ENCODE measurements at places on chromosomes 7 and 10.

DNA sequence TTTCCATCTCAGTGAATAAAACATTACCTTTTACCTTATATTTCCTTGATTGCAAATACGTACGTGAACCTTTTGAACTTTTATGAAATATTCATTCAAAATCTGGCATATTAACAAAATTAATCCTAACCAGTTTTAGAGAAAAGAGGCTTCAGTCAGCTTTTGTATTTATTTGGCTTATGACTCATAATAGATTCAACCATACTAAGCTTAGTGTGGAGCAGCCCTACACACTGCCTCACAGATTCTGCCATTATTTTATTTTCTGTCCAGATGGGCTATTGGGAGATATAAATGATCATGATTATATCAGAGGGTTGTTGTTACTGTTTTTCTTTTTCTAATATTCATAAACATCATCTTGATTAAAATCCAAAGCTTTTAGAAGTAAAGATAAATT lies 325.5 kb downstream of the GPR37 start:
- DNase-seq, result no peak

- no peak for DNase-seq
Measured at GRCh38 chr10:30763918-30764317, 134.4 kb upstream of the LYZL2 start.

- DNase-seq, result no peak
Measured at GRCh38 chr7:128137181-128137580, 103.9 kb upstream of the LEP start.

DNA sequence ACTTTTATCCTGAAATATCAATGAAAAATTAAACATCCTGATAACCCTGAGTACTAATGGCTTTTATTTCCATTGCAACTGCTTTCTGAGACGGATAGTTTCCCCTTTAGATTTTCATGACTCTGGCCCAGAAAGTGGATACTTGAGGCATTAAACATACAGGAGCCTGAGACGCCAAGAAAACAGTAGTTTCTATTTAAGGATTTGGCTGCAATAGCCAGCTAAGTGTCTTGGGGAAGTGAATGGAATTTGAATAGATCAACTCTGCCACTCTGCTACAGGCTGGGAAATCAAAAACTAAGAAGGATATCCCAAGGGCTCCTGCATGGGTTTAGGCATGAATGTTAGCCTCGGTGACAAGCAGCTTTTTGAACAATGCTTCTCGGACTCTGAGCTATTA lies 24.7 kb upstream of the GPAM start:
- DNase-seq, result no peak

- no peak for DNase-seq
Measured at GRCh38 chr7:31633467-31633866, 53.5 kb upstream of the PPP1R17 start.

DNA sequence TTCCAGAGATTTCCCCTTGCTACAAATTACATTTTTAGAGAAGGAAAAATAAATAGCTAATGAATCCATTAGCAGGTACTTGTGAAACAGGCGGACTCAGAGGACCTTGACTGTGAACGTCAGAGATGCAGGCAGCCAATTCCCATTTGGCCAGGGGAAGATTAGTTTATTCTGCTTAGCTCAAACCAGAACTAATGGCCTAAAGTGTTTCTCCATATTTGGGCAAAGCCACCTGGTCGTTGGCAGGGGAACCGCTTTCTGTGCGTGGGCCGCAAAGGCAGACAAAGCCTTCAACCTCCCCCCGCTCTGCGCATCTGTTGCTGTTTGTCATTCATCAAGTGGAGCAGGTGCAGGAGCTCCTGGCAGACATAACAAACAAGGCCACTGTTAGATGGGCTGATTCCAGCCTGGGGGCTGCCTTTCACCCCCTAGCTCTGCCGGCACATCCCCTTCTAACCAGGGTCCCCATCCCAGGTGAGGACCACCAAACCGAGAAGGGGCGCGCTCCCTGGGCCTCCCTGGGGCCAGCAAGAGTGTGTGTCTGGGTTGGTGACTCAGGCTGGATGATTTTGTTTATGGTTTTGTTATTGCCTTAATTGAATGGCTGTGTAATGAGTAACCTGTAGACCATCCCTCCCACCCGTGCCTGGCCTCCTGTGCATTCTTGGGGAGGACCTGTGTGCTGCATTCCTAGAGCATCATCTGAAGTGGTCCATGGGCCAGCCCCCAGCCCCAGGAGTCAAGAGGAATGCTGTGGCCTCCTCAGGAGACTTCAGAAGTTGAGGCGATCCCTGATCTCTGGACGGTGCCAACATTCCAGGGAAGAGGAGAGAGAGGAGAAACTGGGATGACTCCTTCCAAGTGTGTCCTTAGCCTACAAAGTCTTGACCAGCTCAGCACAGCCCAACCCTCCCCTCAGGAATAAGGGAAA lies 14.5 kb upstream of the CPA1 start:
- DNase-seq, result no peak

GRCh38 chr7:4134631-4135030 lies 547.5 kb upstream of the FOXK1 start:
- no peak for DNase-seq

DNA sequence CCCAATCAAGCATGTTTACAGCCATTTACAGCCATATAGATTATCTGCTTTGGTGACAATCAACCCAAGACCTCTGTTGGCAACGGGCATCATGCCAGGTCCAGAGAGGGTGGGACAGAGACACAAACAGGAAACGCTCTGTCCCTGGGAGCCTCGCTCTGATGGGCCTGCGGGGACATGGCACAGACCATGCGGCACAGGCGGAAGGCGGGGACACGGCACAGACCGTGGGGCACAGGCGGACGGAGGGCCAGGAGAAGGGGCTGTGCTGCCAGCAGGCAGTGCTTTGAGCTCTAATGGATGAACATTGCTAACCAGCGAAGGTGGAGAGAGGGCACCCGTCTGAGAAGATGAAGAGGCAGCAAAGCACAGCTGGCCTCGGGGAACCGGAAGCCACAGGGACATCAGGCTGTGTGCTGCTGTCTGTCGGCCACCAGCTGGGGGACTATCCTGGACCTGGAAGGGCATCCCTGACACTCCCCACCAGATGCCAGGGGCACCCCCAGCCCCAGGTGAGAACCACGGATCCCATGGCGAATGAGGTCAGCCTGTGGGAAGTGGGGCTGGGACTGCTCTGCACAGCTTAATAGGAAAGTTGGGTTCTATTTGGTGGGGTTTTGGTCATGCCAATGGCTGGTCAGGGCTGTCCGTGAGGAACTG lies 61.0 kb downstream of the DIP2C start:
- DNase-seq, result no peak

GRCh38 chr7:107815254-107815882 lies 12.3 kb upstream of the SLC26A3 start:
- DNase-seq, result no peak

DNA sequence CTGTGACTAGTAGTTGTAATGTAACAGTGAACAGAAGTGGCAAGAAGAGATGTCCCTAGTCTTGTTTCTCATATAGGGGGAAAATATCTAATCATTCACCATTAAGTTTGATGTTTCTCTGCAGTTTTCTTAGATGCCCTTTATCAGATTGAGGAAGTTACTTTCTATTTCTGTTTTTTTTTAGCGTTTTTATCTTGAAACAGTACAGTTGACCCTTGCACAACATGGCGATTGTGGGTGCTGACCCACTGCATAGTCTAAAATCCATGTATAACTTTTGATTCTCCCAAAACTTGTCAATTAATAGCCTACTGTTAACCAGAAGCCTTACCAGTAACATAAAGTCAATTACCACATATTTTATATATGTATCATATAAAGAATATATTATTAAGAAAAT lies 192.0 kb downstream of the ADK start:
- no peak for DNase-seq

- no peak for DNase-seq
Measured at GRCh38 chr10:83724471-83725241, 414.7 kb upstream of the GHITM start.

GRCh38 chr7:35670856-35671569 lies 23.9 kb downstream of the HERPUD2 start:
- no peak for DNase-seq

DNA sequence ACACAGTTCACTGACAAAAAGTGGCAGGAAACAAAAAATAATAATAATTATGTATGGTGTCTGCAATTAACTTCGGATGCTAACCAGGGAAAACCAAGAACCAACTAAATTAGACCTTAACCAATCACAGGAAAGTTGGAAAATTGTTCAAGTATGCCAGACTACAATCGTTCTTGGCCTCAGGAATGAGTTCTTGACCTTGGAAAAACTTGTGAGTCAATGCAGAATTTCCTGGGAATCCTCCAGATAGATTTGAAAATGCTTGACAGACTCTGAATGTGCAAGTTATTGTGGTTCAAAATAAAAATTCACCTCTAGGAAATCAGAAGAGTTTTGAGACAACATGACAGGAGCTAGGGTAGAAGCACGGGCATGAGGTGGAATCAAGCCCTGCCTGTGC lies 171.5 kb downstream of the C7orf25 start:
- no peak for DNase-seq

GRCh38 chr10:133279326-133280226 lies 2.9 kb upstream of the ADAM8 start:
- DNase-seq, result no peak

GRCh38 chr10:129470103-129470851 lies 3.2 kb downstream of the MGMT start:
- DNase-seq, result no peak

DNA sequence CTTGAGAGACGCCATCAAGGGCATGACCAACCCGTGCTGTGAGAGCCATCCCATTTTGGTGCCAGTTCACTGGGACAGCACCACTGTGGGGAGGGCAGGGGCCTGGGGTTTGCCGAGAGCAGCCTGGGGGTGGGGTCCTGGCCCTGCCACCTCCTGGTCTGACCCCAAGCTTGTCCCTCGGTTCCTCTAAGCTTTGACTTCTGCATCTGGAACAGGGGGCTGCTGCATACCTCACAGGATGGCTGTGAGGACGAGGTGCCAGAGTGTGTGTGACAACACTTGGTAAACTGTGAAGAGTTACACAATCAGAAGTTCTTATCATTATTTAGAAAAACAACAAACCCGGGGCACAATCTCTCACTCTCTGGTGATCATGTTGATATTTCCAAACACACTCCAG lies 89.9 kb downstream of the CRTAC1 start:
- DNase-seq, result no peak

DNA sequence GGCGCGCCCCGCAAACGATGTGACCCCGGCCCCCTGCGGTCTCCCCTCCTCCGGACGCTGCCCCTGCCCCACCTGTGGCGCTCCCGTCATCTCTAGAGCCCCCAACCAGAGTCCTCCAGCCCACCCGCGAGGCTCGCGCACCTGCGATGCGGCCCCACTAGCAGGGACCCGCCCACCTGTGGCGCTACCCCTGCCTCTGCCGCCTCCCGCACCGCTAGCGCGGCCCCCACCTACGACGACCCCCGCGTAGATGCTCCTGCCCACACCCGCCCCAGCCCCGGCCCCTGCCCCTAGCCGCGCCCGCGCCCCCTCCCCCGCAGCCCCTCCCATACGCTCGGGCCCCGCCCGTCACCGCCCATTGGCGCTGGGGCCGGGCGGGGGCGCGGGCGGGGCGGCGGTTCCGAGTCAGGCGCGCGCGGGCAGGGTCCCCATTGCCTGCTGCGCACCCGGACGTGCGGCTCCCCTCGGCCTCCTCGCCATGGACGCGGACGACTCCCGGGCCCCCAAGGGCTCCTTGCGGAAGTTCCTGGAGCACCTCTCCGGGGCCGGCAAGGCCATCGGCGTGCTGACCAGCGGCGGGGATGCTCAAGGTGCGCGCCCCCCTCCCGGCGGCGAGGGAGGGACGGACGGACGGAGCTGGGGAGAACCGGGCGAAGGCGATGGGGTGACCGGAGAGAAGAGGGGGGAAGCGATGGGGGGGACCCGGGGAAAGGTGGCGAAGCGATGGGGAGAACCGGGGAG lies at the start of gene PFKP:
Gene PFKP (plus strand): TSS at position 431 of the 741 bp plus-strand sequence. CDS start 48 bp downstream, at position 479.
- peak; percentile 33 for DNase-seq

DNA sequence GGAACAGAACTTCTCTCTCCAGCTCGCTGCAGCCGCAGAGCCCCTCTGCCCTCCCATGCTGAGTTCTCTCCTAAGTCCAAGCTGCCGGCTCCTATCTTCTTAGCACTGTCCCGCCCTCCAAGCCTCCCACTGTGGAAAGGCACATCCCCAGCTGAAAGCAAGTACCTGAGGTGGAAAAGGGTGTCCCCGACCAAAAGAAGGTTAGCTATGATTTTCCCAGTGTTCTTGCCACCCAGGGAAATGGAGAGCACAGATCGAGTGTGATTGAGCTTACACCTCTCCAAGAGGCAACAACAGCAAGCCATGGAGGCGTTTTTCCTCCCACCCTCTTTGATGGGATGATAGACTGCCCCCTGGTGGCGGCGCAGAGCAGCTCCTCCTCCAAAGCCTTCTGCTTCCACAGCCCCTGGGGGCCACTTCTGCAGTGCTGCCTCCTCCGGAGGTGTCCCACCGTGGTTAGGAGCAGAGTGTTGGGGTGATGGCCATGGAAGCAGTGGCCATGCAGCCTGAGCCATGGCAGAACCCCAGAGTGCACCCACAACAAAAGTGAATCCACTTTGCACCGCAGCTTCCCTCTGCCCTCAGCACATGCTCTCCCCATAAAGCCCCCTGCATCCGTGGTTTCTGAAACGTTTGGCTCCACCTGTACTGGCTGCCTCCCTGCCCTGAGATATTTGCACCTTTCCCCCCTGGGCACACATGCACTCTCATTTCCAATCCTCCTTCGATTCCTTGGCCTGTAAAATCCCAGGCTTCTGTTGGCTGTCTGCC lies 143.1 kb upstream of the STK17A start:
- DNase-seq, result peak; percentile 66

DNA sequence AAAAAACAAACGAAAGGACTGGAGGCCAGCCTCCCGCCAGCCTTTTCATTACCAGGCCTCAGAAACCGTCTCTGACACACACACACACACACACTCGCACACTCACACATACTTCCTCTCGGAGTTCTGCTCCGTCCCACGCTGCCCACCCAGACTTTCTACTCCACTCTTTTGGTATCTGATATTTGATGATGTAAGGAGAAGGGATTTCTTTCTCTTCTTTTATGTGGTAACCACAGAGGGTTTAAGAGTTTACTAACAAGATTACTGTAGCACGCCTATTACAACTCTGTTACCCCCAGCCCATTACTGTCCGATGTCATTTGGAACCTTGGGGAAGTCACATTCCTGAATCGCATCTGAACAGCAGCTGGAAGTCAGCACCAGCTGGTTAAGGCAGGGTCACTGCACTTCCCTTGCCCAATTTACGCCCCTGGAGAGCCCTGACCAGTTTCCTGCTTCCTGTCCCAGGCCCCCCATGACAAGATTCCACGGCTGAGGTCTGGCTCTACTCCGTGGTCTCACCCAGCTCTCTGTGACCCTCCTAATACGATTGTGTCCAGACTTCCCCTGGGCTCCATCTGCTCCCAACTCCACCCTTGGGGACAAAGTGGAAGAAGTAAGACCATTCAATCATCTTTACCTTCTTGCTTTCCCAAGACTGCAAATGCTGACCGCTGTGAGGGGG lies 1.1 kb downstream of the DENND2A start:
- peak; percentile 32 for DNase-seq

GRCh38 chr7:28208506-28208905 lies 27.9 kb upstream of the JAZF1 start:
- no peak for DNase-seq

- DNase-seq, result no peak
Measured at GRCh38 chr7:105682341-105683060, 101.2 kb upstream of the EFCAB10 start.

Data from endothelial cell (in vitro differentiated cells).